ENCODE measurements at places on chromosomes 6 and 20.

- DNase-seq = no peak
Measured at GRCh38 chr6:117050301-117050700, 173.3 kb downstream of the RFX6 start.

- no peak for DNase-seq
Measured at GRCh38 chr6:163825033-163825432, 410.5 kb downstream of the QKI start.

- no peak for DNase-seq
Measured at GRCh38 chr6:33746651-33747100, at the start of gene IP6K3. Gene IP6K3, minus strand, starts transcription at chr6:33746905. Its CDS starts 11,429 bp downstream, at chr6:33735476.

DNA sequence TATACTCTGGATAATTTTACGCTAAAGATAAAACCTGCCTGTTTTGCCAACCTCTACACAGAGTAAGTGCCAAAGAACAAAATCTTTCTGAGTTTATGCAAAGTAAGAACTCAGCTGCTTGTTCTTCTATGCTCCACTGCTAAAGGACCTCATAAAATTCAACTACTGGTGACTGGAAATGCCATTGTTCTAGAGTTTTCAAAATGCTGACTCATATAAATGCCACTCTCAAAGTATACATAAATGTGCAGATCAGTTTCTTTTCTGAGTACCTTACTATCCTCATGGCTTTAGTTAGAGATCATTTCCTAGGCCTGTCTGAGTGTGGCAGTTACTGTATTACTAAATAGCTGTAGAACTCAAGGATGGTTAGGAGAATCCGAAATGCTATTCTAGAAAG is 45.6 kb downstream of the LYRM4 start:
- no peak for DNase-seq

GRCh38 chr20:40499391-40499790 is 189.6 kb downstream of the MAFB start:
- DNase-seq = no peak

DNA sequence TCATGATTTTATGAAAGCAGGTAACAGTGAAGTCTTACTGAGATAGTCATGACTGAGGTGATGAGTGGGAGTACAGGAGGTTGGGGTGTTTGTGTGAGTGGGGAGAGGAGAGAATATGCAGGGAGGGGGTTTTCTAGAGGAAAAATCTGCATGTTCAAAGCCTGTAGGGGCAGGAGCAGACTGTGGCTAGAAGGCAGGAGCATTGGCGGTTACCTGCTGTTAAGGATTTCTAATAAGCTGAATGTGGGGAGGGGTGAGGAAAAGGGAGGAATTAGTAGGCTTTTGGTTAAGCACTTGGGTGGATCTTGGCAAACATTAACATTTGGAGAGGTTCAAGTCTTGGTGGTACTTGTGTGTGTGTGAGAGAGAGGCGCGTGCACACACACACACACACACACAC is 70.8 kb downstream of the EYA4 start:
- no peak for DNase-seq

GRCh38 chr6:37110500-37111461 is 59.2 kb upstream of the PIM1 start:
- no peak for DNase-seq

- no peak for DNase-seq
Measured at GRCh38 chr20:21106171-21107017, at the start of gene LINC00237. Gene LINC00237, minus strand, starts transcription at chr20:21106358.

GRCh38 chr6:113848811-113849210 is 8.3 kb upstream of the MARCKS start:
- DNase-seq = no peak

GRCh38 chr6:113015249-113015648 is 668.1 kb downstream of the RFPL4B start:
- no peak for DNase-seq

- DNase-seq = no peak
Measured at GRCh38 chr6:25482996-25483395, 169.0 kb upstream of the SCGN start.

DNA sequence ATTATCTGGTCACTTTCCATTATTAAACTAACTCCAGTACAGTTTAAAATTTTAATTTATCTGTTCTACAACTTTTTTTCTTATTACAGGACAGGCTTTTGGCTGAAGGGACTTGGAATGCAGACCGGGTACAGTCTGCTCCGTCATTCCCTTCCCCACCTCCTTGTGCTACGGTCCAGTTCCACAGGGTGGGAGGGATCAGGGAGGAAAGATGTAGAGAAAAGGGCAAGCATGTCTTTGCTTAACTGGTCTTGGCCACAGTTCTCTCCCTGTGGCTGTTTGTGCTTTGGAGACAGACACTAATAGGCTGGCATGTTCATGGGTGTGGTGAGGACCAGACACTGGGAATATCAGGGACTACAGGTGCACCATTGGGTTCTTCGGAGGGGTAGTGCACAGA is 12.1 kb upstream of the RGS17 start:
- DNase-seq = no peak

DNA sequence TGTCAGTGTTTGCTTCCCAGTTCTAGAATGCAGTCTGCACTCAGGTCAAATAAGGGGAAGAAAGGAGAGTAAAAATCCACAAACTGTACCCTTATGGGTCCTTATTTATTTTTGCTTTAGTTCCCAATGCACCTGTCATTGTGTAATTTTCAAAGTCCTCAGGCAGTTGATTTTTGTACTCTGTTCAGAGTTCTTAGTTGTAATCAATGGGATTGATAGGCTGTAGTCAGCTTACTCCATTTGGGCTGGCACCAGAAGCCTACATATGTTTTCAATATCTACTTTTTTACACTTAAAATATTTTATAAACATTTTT is 18.6 kb downstream of the AIG1 start:
- no peak for DNase-seq

- DNase-seq = no peak
Measured at GRCh38 chr6:131172222-131172621, 37.0 kb downstream of the AKAP7 start.

- no peak for DNase-seq
Measured at GRCh38 chr20:44296011-44296410, 15.0 kb downstream of the FITM2 start.

DNA sequence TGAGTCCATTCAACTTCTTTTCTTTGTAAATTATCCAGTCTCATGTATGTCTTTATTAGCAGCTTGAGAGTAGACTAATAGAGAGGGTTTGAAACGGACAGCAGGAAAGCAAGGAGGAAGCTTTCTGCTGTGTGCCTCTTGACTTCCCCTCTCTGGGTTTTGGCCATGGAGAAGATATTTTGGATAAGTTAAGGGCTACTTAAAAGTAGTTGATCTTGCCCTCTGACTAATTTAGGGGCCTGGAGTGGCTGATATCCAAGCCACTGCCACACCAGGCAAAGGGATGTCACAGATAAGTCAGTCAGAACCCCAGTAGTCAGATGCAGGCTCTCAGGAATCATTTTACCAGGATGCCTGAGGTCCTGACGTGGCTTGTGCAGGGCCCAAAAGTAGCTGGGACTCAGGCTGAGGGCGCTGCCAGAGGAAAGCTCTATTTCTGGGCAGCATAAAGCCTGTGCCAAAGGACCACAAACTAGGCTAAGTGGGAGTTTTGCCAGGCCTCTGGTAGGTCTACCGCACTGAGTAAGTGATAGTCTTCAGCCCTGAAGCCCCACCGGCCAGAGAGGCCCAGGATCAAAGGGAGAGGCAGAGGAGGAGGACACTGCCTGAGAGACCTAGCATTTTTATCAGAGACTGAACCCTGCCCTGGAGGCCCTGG is 41.6 kb upstream of the IYD start:
- DNase-seq = no peak

GRCh38 chr20:24959591-24960301 is 10.7 kb downstream of the CST7 start:
- DNase-seq = no peak

- DNase-seq = no peak
Measured at GRCh38 chr6:128394167-128394566, 126.2 kb downstream of the PTPRK start.

- DNase-seq = no peak
Measured at GRCh38 chr20:51331481-51331880, 211.0 kb downstream of the NFATC2 start.

DNA sequence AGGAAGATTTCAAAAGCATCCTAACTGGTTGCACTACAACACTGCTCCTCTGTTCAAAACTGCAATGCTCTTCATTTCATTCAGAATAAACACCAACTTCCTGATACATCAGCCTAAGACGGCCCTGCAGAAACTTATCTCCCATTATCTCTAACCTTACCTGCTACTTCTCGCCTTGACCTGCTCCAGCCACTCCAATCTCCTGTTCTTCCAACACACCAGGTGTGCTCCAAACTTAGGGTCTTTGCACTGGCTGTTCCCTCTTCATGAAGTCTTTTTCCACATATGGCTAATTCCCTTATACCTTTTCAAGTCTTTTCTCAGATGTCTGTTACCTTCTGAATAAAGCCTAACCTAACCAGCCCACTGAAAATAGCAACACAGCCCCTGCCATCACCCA is 32.1 kb downstream of the PHIP start:
- DNase-seq = no peak

GRCh38 chr6:55167860-55168259 is 6.5 kb upstream of the HCRTR2 start:
- no peak for DNase-seq
